ENCODE measurements at places on chromosomes 3 and 15.

DNA sequence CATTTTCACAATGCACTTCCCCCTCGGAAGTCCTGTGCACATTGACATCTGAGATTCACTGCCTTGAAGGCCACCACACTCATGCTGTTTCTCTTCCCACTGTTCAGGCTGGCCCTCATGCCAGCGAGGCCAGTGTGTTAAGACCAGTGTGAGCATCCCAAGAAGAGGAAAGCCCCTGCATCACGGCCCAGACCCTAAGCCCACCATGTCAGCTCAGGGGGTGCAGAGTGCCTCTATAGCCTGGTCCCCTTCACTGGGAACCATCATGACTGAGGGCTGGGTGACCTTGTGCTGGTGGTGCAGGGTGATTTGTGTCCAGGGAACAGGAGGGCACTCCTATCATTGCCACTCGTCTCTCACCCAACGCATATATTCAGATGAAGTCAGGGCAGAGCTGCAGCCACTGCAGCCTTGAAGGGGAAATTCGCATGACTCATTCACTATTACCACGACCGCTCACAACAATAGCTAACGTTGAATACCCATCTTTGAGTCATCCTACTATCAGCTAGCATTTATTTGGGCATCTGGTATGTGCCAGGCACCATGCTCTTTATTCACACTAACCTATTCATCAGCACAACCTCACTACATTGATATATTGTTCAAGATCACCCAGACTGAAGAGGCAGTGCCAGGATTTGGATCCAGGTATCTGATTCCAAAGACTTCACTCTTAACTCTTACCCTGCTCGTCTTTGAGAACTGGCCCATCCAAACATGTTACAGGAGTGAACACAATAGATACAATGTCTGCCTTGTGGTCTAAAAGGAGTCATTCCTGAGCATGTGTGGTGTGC is 58.8 kb upstream of the SLC6A11 start:
- DNase-seq, result no peak

DNA sequence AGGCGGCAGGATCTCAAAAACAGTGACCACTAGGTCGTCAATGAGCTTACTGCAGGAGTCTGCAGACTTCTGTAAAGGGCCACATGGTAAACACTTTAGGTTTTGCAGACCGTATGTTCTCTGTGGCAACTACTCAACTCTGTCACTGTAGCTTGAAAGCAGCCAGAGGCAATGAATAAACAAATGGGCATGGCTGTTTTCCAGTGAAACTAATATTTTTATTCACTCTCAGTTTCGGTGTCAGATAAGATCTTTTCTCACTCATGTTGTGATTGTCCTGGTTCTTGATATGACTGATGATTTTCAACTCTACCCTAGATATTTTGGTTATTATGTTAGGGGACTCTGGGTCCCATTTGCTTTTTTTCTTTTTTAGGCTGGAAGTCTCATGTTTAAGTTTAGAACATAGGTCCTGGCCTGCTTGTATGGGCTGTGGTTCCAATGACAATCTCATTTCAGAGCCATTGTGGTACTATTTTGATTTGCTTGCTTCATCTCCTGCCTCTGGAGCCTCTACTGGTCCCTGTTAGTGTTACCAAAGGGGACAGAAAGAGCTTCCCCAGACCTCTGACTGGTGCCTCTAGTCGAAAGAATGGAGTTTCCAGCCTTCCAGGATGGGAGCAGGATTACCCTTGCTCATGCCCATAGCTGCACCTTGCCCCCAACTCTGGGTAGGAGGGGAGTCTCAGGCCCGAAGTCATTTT is 222.0 kb downstream of the STT3B start:
- DNase-seq, result no peak

DNA sequence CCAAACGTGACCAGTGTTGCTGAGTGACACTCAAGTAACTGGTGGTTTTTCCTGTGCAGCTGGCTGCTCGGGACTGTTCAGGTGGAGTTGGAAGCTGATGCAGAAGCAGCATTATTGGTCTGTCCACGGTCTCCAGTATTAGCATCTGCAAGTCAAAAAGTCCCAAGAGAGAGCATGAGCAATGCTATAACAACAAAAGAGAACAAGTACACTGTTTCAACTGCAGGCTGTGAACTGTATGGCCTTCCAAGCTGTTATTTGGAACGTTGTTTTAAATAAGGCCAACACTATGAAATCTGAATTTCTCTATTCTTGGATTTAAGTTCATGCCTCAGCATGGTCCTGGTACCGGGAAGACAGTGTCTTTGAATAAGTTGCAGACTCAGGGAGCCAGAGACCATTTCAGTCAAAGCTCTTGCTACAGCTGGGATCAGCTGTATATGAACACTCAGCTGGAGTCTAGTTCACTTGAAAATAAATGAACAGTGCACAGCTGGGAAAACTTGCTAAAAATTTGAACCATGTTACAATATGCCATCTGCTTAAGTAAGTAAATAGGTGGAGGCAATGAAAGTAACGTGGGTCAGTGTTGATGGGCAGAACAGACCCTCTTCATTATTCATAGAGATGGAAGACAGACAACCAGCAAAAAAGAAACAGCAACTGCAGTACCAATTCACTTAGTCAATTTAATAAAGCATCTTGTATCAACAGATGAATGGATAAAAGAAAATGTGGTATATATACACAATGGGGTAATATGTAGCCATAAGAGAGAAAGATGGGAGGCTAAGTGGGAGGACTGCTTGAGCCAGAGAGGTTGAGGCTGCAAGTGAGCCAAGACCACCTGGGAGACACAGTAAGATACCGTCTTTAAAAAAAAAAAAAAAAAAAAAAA is 45.1 kb downstream of the NR1I2 start:
- no peak for DNase-seq

DNA sequence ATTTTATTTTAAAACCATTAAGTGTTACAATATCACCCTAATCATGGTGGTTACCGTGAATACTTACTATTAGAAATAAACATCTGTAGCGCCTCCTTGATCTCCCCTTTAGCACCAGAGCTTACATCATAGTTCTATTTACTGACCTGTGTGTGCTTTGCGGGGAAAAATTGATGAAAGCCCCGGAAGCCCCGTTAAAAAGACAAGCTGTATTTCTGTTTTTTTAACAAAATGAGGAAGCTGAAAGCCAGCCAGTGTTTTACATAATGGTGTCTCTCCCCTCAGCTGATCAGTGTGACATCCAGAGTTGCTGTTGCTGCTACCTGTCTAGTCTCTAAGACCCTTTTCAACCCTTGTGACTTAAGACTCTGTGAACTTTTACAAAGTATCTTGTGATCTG is 100.8 kb downstream of the OPA1 start:
- DNase-seq, result no peak

DNA sequence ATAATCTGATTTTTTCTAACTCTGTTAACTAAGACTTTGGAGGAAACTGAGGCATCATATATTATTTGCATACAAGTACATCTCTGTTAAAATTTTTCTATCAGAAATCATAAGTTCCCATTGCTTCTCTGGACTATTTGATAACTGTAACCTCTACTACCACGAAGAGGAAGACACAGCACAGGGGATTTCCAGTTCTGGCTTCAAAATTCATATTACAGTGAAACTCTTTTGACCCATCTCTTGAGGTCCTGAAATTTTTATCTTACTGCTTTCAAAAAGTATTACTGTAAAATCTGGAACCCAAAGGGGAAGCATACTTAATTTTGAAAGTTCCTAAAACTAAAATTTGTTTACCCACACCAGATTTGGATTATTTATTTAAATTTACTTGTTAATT is 4.2 kb downstream of the PLSCR1 start:
- no peak for DNase-seq
